ENCODE measurements at places on chromosomes 4 and X. TPM values are rescaled to one million over a fixed set of nuclear protein-coding genes. Genes with fewer than 3 reads are reported as not detected.

The FGD1 gene
- total RNA-seq = 29.5 TPM

The PNPLA4 gene
- total RNA-seq = 15.6 TPM

The SASH3 gene
- total RNA-seq = not detected

- no peak for DNase-seq
Measured at GRCh38 chr4:76060506-76060905, 14.0 kb upstream of the ART3 start.

DNA sequence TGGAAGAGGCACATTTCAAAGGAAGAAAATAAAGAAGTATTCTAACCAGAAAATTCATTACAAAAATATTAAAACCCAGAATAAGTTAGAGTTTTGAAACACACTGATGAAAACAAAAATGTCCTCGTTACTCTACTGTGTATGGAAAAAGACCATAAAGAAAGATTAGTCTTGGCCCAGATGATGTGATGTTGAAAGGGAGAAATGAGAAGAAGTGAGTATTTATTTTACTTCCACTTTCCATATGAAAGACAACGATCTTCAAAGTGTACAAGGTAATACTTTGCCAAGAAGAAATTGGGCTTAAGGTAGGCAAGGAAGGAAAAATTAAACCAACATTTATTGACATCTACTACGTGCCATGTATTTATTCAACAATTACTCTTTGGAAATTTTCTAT, 48.6 kb upstream of the EMCN start:
- DNase-seq = no peak

DNA sequence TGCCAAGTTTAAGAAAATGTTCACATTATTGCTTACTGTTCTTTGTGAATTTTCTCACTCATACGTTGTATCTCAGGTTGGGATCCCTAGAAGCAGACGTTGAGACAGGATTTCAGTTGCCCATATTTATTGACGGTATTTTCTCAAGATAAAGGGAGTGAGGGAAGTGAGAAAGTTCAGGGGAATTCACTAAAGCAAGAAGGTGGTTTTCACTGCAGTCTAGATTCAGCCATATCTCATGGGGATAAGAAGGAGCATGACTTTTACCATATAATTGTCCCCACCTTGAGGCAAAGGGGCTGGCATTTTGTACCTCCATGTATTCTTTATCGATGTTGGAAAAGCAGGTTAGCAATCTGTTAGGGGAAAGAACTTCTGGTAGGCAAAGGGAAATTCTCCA, 543.0 kb downstream of the CCSER1 start:
- no peak for DNase-seq

GRCh38 chr4:39802005-39802404, 104.1 kb downstream of the UBE2K start:
- DNase-seq = no peak

GRCh38 chr4:4655011-4655410, 113.2 kb upstream of the STX18 start:
- no peak for DNase-seq

Data from osteocyte (in vitro differentiated cells).